ENCODE measurements at places on chromosomes 7 and 10. TPM values are rescaled to one million over a fixed set of nuclear protein-coding genes. Genes with fewer than 3 reads are reported as not detected.

DNA sequence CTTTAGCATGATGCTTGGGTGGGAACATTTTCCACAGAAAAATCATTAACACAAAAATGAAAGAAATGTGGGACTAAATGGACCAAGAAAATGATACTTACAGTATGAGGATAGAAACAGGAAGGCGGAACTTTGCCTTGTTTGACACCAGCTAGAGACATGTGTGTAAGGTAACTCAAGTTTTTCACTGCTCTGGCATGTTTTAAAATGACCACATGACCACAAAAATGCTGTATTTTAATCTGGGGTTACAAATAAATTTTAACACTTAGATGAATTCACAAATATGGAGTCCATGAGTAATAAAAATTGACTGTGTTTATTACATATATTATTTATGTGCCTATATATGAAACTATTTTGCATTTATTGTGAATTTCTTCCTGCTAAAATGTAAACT lies 100.9 kb upstream of the PHYHIPL start:
- H3K36me3 ChIP-seq = no peaks in the 10 kb centered on the region
- H3K27ac ChIP-seq = no peak overlapping the region
- H3K4me3 ChIP-seq = no peak overlapping the region
- no peak for DNase-seq
- no peaks in the 10 kb centered on the region for H3K27me3 ChIP-seq

GRCh38 chr7:98418636-98419315 lies 17.9 kb upstream of the BAIAP2L1 start:
- H3K4me3 ChIP-seq = no peak overlapping the region
- no peaks in the 10 kb centered on the region for H3K36me3 ChIP-seq
- no peak for DNase-seq
- H3K4me1 ChIP-seq = no peaks in the 10 kb centered on the region
- H3K27me3 ChIP-seq = no peaks in the 10 kb centered on the region

DNA sequence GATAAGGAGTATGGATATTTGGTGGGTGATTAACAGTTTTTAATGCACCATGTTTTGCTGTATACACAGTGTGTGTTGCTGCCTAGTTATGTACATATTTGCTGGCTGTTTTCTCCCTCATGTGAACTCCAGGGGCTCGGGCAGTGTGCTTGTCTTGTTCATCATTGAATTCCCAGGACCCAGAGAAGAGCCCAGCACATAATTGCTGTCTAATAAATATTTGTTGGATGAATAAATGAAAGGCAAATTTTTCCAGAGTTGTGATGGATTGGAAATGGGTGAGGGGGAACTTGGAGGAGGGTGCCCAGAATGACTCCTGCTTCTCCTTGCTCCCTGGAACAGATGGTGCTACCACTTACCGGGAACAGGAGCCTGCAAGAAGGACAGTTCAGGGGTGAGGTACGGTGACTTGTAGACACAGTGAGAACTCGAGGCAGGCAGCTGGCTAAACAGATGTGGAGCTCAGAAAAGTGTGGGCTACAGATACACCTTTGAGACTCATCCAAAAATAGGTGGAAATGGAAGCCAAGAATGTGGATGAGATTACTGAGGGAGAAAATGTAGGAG lies 586.8 kb upstream of the MGMT start:
- H3K27me3 ChIP-seq = no peaks in the 10 kb centered on the region
- H3K36me3 ChIP-seq = no peaks in the 10 kb centered on the region
- no peak overlapping the region for H3K27ac ChIP-seq
- H3K4me3 ChIP-seq = no peak overlapping the region
- DNase-seq = no peak
- H3K4me1 ChIP-seq = peaks cover 6% of the 10 kb centered on the region

- H3K4me3 ChIP-seq = no peak overlapping the region
- no peaks in the 10 kb centered on the region for H3K36me3 ChIP-seq
- no peaks in the 10 kb centered on the region for H3K4me1 ChIP-seq
- DNase-seq = no peak
These were observed 246.0 kb upstream of the NFE2L3 start for GRCh38 chr7:25906003-25906402.

DNA sequence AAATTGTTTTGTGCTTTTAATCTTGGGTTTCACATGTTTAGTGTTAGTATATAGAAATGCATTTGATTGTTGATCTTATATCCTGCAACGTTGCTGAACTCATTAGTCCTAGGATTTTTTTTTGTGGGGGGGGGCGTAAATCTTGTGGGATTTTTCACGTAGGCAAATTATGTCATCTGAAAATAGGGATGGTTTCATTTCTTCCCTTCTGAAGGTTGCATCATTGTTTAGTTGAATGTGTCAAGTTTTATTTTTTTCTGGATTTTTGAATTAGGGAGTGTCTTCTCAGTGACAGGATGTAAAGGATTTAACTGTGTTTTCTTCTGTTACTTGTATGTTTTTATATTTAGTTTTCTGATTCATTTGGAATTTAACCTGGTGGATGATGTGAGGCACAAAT lies 26.7 kb downstream of the MKLN1 start:
- no peak overlapping the region for H3K27ac ChIP-seq
- H3K4me1 ChIP-seq = peaks cover 54% of the 10 kb centered on the region
- H3K4me3 ChIP-seq = no peak overlapping the region
- no peak for DNase-seq

- DNase-seq = no peak
- no peaks in the 10 kb centered on the region for H3K36me3 ChIP-seq
- H3K27me3 ChIP-seq = no peaks in the 10 kb centered on the region
- H3K4me1 ChIP-seq = no peaks in the 10 kb centered on the region
- H3K27ac ChIP-seq = no peak overlapping the region
- no peak overlapping the region for H3K4me3 ChIP-seq
These were observed 99.6 kb downstream of the ST8SIA6 start for GRCh38 chr10:17354781-17355180.

- H3K27ac ChIP-seq = no peak overlapping the region
- peaks cover 13% of the 10 kb centered on the region for H3K4me1 ChIP-seq
- H3K4me3 ChIP-seq = no peak overlapping the region
- no peak for DNase-seq
- no peaks in the 10 kb centered on the region for H3K27me3 ChIP-seq
These were observed 4.9 kb downstream of the PCOLCE start for GRCh38 chr7:100607111-100607510.

- peaks cover 7% of the 10 kb centered on the region for H3K36me3 ChIP-seq
- no peak overlapping the region for H3K4me3 ChIP-seq
- no peak for DNase-seq
- H3K27ac ChIP-seq = peak overlapping the region; percentile 91
- peaks cover 83% of the 10 kb centered on the region for H3K4me1 ChIP-seq
These were observed 64.4 kb downstream of the STK17A start for GRCh38 chr7:43647339-43647672.

- no peaks in the 10 kb centered on the region for H3K36me3 ChIP-seq
- no peak overlapping the region for H3K4me3 ChIP-seq
- no peak overlapping the region for H3K27ac ChIP-seq
- no peaks in the 10 kb centered on the region for H3K4me1 ChIP-seq
- no peaks in the 10 kb centered on the region for H3K27me3 ChIP-seq
- no peak for DNase-seq
These were observed 120.0 kb downstream of the MALRD1 start for GRCh38 chr10:19168584-19168983.

- peak overlapping the region; percentile 76 for H3K4me3 ChIP-seq
- H3K36me3 ChIP-seq = no peaks in the 10 kb centered on the region
- H3K27me3 ChIP-seq = no peaks in the 10 kb centered on the region
- peak overlapping the region; percentile 3 for H3K27ac ChIP-seq
- no peaks in the 10 kb centered on the region for H3K4me1 ChIP-seq
These were observed 128.2 kb downstream of the UBE2H start for GRCh38 chr7:129824291-129825208.

GRCh38 chr7:22230238-22230637 lies 126.7 kb downstream of the RAPGEF5 start:
- H3K4me1 ChIP-seq = no peaks in the 10 kb centered on the region
- H3K27ac ChIP-seq = no peak overlapping the region
- no peaks in the 10 kb centered on the region for H3K36me3 ChIP-seq
- no peaks in the 10 kb centered on the region for H3K27me3 ChIP-seq

GRCh38 chr10:50497758-50498157 lies 126.0 kb downstream of the SGMS1 start:
- no peak for DNase-seq
- no peaks in the 10 kb centered on the region for H3K27me3 ChIP-seq
- H3K4me1 ChIP-seq = peaks cover 26% of the 10 kb centered on the region
- H3K4me3 ChIP-seq = no peak overlapping the region
- no peaks in the 10 kb centered on the region for H3K36me3 ChIP-seq

- no peak overlapping the region for H3K27ac ChIP-seq
- no peak for DNase-seq
- no peaks in the 10 kb centered on the region for H3K27me3 ChIP-seq
- H3K36me3 ChIP-seq = peaks cover 8% of the 10 kb centered on the region
- H3K4me1 ChIP-seq = no peaks in the 10 kb centered on the region
These were observed 2.2 kb downstream of the IDE start for GRCh38 chr10:92571649-92572048.

DNA sequence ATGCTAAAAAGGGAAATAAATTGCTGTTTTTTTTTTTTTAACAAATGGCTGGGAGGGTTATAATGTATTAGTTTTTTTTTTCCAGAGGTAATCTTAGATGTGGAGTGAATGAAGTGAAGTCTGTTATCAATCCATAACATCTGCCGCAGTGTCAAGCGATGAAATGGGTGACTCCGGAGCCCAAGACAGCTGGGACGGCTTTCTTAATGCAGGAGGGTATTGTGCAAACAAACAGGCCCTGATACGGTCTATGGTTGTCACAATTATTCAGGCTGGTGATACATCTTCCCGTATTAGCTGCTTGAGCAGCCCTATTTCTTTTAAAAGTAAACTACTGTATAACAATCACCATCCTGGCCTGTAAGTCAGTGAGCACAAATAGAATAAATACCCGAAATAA lies 1231.2 kb downstream of the GATA3 start:
- H3K4me1 ChIP-seq = no peaks in the 10 kb centered on the region
- no peak overlapping the region for H3K27ac ChIP-seq
- no peak for DNase-seq
- H3K4me3 ChIP-seq = no peak overlapping the region

DNA sequence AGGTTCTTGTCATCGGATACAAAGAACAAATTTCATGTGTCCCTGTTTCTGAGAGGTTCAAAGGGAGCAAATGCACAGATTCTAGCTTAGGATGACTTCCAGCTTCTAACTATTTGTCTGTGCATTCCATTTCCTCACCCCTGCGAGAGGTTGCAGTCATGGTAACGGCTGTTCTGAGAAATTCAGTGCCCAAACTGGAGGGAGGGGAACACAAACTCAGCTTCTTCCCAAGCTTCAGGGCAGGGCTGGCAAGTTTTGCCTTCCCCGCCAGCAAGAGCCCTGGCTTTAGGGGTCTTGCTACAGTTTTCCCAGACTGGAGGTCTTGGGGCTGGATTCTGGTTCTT lies 11.1 kb downstream of the FAS start:
- no peak for DNase-seq
- no peaks in the 10 kb centered on the region for H3K27me3 ChIP-seq
- H3K27ac ChIP-seq = peak overlapping the region; percentile 48

GRCh38 chr10:47113907-47114500 lies 186.0 kb upstream of the GDF10 start:
- DNase-seq = no peak
- no peaks in the 10 kb centered on the region for H3K36me3 ChIP-seq
- H3K4me3 ChIP-seq = no peak overlapping the region
- H3K4me1 ChIP-seq = no peaks in the 10 kb centered on the region
- H3K27ac ChIP-seq = no peak overlapping the region

DNA sequence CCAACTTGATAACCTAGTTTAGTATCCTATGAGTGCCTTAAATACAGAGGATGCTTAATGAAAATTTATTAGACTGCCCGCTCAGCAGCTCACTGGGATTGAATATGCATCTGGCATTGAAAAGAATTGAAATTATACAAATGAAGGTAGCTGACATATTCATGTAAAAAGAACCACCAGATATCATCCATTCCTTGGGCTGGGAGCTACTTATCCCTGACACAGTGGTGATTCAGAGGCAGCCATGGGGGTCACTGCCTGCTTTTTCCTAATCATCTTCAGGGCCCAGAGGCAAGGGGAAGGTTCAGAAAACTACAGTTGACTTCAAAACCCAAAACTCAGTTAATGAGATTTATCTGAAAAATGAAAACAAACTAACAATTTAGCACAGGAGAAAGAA lies 120.9 kb downstream of the TRIL start:
- H3K27me3 ChIP-seq = no peaks in the 10 kb centered on the region
- no peak for DNase-seq
- peaks cover 5% of the 10 kb centered on the region for H3K4me1 ChIP-seq
- no peaks in the 10 kb centered on the region for H3K36me3 ChIP-seq
- no peak overlapping the region for H3K27ac ChIP-seq
- no peak overlapping the region for H3K4me3 ChIP-seq

GRCh38 chr7:107605218-107605815 lies 25.3 kb downstream of the BCAP29 start:
- H3K27me3 ChIP-seq = no peaks in the 10 kb centered on the region
- peaks cover 18% of the 10 kb centered on the region for H3K4me1 ChIP-seq
- H3K4me3 ChIP-seq = no peak overlapping the region
- H3K27ac ChIP-seq = no peak overlapping the region
- no peak for DNase-seq

DNA sequence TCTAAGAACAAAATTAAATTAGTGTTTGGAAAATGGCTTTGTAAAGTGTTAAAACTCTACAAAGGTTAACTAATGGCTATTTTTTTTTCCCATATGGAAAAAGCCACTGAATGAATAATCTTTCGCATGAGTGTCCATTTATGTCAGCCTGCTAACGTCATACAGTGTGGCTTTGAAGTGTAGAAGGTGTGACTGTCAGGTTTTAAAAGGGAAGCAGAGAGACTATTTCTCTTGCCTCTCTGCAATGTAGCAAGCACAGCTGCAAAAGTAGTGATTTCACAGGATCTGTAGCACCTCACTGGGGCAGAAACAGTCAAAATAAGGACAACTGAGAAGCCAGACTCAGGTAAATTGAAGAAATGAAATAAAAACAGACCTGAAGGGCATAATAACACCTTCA lies 53.4 kb downstream of the CREB5 start:
- DNase-seq = no peak
- no peaks in the 10 kb centered on the region for H3K4me1 ChIP-seq
- no peak overlapping the region for H3K4me3 ChIP-seq
- no peak overlapping the region for H3K27ac ChIP-seq

DNA sequence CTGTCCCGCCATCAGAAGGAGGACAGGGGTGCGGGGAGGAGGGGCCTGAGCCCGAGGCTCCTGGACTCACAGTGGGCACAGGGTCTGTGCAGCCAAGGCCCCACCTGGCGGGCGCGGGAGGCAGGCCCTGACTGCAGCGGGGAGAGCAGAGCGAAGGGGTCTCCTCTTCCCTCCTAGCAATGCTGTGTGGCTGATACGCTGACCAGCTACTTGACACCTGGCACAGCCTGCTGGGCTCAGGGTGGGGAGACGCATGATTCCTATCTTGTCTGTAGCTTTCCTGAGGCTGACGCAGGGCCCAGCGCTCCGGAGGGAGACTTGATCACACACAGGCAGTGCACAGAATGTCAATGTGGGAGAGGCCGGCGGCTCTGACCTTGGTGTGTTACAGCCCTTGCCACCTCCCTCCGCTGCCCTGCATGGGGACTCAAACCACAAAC lies 174.9 kb downstream of the ELFN1 start:
- DNase-seq = peak; percentile 18
- H3K4me3 ChIP-seq = no peak overlapping the region
- no peak overlapping the region for H3K27ac ChIP-seq
- H3K36me3 ChIP-seq = no peaks in the 10 kb centered on the region
- H3K27me3 ChIP-seq = no peaks in the 10 kb centered on the region
- no peaks in the 10 kb centered on the region for H3K4me1 ChIP-seq

CPXM2 gene
- total RNA-seq = 23.2 TPM

OLAH gene
- not detected for total RNA-seq

MET gene
- total RNA-seq = 22.6 TPM

TAS2R3 gene
- total RNA-seq = not detected

SLC29A4 gene
- 3.7 TPM for total RNA-seq

TAC1 gene
- not detected for total RNA-seq

INA gene
- total RNA-seq = not detected

PDGFA gene
- total RNA-seq = 50.9 TPM

ASIC3 gene
- 5.5 TPM for total RNA-seq

GRM8 gene
- total RNA-seq = not detected
